Mesothelial cell of epicardium (in vitro differentiated cells): ENCODE measurements at places on chromosomes 11 and 22.

- DNase-seq: no peak
- H3K27ac ChIP-seq: peak overlapping the region; percentile 95
- peaks cover 25% of the 10 kb centered on the region for H3K4me1 ChIP-seq
- H3K36me3 ChIP-seq: peaks cover 36% of the 10 kb centered on the region
Observed at GRCh38 chr22:29801153-29801552, 34.0 kb downstream of the UQCR10 start.

- H3K27ac ChIP-seq: no peak overlapping the region
- no peak for DNase-seq
- peaks cover 3% of the 10 kb centered on the region for H3K27me3 ChIP-seq
Observed at GRCh38 chr11:110862407-110862806, 150.2 kb upstream of the ARHGAP20 start.

DNA sequence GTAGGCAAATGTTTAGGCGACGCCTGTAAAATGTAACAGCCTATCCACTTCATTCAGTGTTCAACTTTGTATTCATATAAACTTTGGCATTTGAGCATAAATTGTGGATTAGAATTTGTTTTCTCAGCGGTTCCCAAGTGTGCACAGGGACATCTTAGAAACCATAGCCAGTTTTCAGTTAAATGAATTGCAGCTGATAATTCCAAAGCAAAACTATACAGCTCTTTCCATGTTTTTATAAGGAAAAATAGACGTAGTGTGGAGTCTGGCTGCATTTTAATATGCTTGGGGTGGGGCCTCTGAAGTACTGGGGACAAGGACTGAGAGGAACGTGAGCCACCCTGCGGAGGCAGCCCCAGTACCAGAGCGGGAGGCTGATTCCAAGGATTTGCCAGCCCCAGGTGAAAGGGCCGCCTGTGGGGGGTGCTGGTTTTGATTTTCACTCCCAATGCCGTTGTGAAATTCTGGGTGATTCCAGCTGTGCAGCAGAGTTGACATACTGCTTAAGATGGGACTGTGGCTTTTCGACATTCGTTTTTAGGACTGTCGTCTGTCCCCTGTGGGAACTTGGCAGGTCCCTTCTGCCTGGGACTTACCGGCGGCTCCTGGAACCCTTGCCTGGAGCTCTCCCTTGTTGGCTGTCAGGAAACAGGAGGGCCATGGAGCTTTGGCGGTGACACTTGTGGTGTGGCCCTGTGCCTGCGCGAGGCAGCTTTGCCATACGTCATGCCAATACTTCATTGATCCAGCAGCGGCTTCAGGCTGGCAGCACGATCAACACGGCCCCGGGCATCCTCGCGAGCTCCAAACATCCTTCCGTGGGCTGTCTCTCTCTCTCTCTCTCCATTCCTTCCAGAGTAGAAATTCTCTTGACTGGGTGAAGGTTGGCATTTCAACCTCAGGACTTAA, 370.9 kb downstream of the TBC1D22A start:
- no peak for DNase-seq
- peaks cover 3% of the 10 kb centered on the region for H3K4me1 ChIP-seq

GRCh38 chr11:127926721-127927120, 660.6 kb downstream of the ETS1 start:
- peaks cover 7% of the 10 kb centered on the region for H3K27me3 ChIP-seq
- H3K4me3 ChIP-seq: no peak overlapping the region
- no peaks in the 10 kb centered on the region for H3K36me3 ChIP-seq
- H3K27ac ChIP-seq: no peak overlapping the region

- H3K4me1 ChIP-seq: peaks cover 14% of the 10 kb centered on the region
- H3K27me3 ChIP-seq: peaks cover under 1% of the 10 kb centered on the region
- no peaks in the 10 kb centered on the region for H3K36me3 ChIP-seq
- no peak for DNase-seq
- H3K4me3 ChIP-seq: no peak overlapping the region
- H3K27ac ChIP-seq: no peak overlapping the region
Observed at GRCh38 chr11:115112754-115113153, 391.5 kb downstream of the CADM1 start.

DNA sequence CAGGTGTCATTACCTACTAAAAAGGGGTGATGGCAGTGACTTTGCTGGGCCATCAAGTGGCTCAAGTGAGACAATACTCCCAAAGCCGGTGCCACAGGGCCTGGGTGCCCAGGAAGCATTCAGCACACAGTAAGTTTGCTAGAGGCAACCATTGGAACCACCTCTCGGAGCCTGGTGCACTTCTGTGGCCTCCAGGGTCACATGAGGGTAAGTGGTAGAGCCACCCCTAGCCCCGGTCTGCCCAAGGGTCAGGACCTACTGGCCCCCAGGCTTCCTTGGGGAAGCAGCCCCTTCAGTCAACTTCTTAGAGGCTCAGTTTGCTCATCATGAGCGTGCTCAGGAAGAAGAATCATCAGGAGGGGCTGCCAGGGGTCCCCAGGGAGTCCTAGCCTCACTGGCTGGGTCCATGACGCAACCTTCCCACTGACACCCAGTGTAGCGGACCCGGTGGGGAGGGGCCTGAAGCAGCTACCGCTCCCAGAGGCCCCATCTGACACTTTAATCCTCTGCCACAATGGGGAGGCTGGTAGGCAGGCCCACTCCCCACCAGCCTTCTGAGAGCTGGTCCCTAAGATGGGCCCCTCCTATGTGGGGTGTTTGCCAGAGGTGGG, 17.5 kb upstream of the RASL10A start:
- H3K4me3 ChIP-seq: no peak overlapping the region
- no peak for DNase-seq
- peaks cover 8% of the 10 kb centered on the region for H3K36me3 ChIP-seq
- H3K4me1 ChIP-seq: peaks cover 14% of the 10 kb centered on the region

- no peak overlapping the region for H3K27ac ChIP-seq
- no peaks in the 10 kb centered on the region for H3K27me3 ChIP-seq
- no peaks in the 10 kb centered on the region for H3K36me3 ChIP-seq
- no peak overlapping the region for H3K4me3 ChIP-seq
- H3K4me1 ChIP-seq: peaks cover 35% of the 10 kb centered on the region
- no peak for DNase-seq
Observed at GRCh38 chr11:91792779-91793262, 431.8 kb upstream of the FAT3 start.

DNA sequence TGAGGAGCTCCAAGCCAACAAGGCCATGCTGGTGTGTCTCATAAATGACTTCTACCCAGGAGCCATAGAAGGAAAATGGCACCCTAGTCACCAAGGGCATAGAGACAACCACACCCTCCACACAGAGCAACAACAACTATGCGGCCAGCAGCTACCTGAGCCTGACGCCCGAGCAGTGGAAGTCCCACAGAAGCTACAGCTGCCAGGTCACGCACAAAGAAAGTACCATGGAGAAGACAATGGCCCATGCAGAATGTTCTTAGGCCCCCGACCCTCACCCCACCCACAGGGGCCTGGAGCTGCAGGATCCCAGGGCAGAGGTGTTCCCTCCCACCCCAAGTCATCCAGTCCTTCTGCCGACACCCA, 28.0 kb downstream of the IGLL5 start:
- no peak overlapping the region for H3K27ac ChIP-seq
- H3K36me3 ChIP-seq: no peaks in the 10 kb centered on the region
- H3K4me1 ChIP-seq: no peaks in the 10 kb centered on the region
- H3K27me3 ChIP-seq: peaks cover 67% of the 10 kb centered on the region

DNA sequence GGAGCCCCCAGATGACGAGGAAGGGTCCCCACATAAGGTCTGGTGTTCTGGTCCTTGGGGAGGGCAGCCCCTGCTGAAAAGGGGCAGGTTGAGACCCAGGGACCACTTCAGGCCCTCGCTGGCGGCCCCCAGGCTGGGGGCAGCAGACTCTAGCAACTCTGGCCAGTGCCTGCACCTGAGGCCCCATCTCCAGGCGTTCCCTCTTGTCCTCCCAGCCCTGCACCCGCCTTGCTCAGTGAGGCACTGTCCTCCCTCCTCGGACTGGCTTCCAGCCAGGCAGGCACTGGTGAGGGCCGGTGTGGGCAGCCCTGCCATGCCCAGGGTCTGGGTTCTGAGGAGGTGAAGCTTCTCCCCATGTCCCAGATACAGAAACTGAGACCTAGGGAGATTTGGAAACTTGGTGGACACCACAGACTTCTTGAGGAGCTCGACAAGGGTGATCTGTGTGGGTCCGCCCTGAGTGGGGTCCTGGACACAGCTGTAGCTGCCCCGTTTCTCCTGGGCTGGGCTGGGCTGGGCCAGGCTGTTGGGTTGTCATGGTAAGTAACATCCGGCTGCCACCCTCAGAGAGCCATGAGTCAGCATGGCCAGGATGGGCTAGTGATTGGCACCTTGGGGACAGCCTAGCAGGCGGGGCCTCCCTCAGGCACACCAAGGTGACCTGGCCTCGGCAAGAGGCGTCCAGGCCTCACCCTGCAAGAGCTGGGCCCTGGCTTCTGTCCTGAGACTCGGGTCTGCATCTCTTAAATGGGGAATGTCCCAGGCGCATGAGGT, 11.1 kb upstream of the PHLDA2 start:
- peaks cover 3% of the 10 kb centered on the region for H3K4me1 ChIP-seq
- no peak overlapping the region for H3K4me3 ChIP-seq
- peaks cover 19% of the 10 kb centered on the region for H3K36me3 ChIP-seq
- no peaks in the 10 kb centered on the region for H3K27me3 ChIP-seq
- no peak for DNase-seq

DNA sequence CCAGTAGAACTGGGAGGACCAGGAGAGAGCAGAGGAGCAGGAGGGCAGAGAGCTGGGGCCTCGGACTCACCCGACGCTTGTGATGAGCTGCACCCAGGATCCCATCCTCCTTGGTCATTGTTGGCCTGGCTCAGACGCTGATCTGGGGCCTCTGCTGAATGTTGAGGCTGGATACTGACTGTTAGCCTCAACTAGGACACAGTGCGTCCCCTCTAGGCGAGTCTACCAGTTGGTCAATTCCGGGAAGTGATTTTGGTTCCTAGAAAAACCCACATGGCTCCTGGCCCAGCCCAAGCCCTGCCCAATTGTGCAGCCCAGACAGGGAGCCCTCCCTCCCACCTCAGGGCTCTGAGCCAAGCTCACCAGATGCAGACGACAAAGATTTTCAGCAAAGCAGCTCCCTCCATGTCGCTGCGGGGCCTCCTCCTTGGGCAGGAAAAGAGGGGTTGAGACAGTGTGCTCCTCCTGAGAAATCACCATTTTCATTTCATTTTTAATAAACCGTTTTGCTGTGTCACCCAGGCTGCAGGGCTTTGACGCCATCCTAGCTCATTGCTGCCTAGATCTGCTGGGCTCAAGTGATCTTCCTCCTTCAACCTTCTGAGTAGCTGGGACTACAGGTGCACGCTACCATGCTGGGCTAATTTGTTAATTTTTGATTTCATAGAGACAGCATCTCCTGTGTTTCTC, at the start of gene APOL4:
Gene APOL4 (minus strand): TSS at position 180 of the 690 bp plus-strand sequence. CDS start 75 bp downstream, at position 105.
- peak; percentile 58 for DNase-seq
- H3K4me1 ChIP-seq: peaks cover 81% of the 10 kb centered on the region
- no peaks in the 10 kb centered on the region for H3K27me3 ChIP-seq
- peak within 1 kb of the TSS; percentile 44 for H3K4me3 ChIP-seq
- no peaks in the 10 kb centered on the region for H3K36me3 ChIP-seq

GRCh38 chr11:118438314-118438931, 2.1 kb downstream of the KMT2A start:
- no peaks in the 10 kb centered on the region for H3K36me3 ChIP-seq
- H3K27ac ChIP-seq: peak overlapping the region; percentile 92
- peak; percentile 55 for DNase-seq
- no peaks in the 10 kb centered on the region for H3K27me3 ChIP-seq
- peak overlapping the region; percentile 89 for H3K4me3 ChIP-seq

GRCh38 chr11:19868871-19869270, 156.2 kb downstream of the NAV2 start:
- no peak overlapping the region for H3K4me3 ChIP-seq
- peaks cover 29% of the 10 kb centered on the region for H3K4me1 ChIP-seq

GRCh38 chr11:119551420-119552105, 128.6 kb upstream of the THY1 start:
- H3K27me3 ChIP-seq: no peaks in the 10 kb centered on the region
- peaks cover 6% of the 10 kb centered on the region for H3K4me1 ChIP-seq
- no peak for DNase-seq
- H3K27ac ChIP-seq: no peak overlapping the region
- no peaks in the 10 kb centered on the region for H3K36me3 ChIP-seq
- H3K4me3 ChIP-seq: no peak overlapping the region

- no peak overlapping the region for H3K4me3 ChIP-seq
- H3K4me1 ChIP-seq: peaks cover 24% of the 10 kb centered on the region
- H3K27me3 ChIP-seq: no peaks in the 10 kb centered on the region
- H3K36me3 ChIP-seq: no peaks in the 10 kb centered on the region
Observed at GRCh38 chr22:30045494-30045887, 34.8 kb upstream of the HORMAD2 start.

- H3K36me3 ChIP-seq: no peaks in the 10 kb centered on the region
- H3K4me3 ChIP-seq: no peak overlapping the region
- H3K27ac ChIP-seq: no peak overlapping the region
- H3K4me1 ChIP-seq: no peaks in the 10 kb centered on the region
- peaks cover 53% of the 10 kb centered on the region for H3K27me3 ChIP-seq
Observed at GRCh38 chr22:25898707-25899365, 156.8 kb downstream of the MYO18B start.

DNA sequence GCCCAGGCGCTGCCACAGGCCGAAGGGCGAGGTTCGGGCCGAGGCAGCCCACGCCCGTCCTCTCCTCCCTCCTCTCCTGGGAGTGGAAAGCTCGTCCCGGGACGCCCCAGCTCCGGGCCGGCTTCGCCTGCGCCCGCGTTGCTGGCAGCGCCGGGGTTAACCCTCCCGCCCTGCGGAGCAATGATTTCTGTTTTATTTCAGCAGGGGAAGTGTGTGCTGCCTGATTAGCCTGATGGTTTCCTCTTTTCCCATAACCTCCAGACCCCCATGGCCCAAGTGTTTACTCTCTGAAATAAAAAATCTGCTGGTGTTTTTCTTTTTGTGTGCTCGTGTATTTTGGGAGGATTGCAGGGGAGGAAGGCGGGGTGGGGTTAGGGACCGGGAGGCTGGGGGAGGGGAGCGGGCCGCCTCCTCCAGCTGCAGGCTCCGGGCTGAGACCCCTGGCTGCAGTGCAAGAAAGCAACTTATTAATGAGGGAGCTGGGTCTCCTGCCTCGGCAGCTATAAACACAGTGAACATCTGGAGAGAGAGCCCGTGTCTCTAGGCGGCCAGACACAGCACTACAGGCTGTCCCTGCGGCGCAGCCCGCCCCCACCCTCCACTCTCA, 38.6 kb downstream of the ETS1 start:
- peaks cover 37% of the 10 kb centered on the region for H3K4me1 ChIP-seq
- DNase-seq: no peak
- H3K27me3 ChIP-seq: peaks cover 11% of the 10 kb centered on the region
- H3K4me3 ChIP-seq: peak overlapping the region; percentile 76
- H3K27ac ChIP-seq: peak overlapping the region; percentile 77
- H3K36me3 ChIP-seq: no peaks in the 10 kb centered on the region

- H3K27me3 ChIP-seq: no peaks in the 10 kb centered on the region
- H3K4me3 ChIP-seq: no peak overlapping the region
- DNase-seq: no peak
- peaks cover 21% of the 10 kb centered on the region for H3K36me3 ChIP-seq
- peaks cover 8% of the 10 kb centered on the region for H3K4me1 ChIP-seq
Observed at GRCh38 chr11:66143996-66144678, 74.1 kb downstream of the PACS1 start.

DNA sequence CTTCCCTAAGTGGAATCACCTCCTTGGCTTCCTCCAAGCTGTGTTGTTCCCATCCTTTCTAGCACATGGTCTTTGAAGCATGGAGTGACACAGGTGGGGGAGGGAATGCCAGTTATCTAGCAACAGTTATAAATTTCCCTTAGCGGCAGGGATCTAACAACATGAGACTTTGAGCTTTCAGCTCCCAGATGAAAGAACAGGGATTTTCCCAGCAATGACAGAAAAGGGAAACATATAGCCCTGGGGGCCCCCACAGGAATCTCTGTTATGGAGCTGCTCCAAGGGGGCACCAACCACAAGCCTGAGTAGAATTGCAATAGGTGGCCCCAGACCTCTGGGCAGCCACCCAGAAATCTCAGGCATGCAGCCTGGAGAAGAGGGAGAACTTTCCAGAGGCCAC, 163.0 kb downstream of the GRIK4 start:
- DNase-seq: no peak
- peaks cover 44% of the 10 kb centered on the region for H3K27me3 ChIP-seq
- H3K4me1 ChIP-seq: peaks cover 12% of the 10 kb centered on the region
- H3K4me3 ChIP-seq: no peak overlapping the region
